Kidney (tissue), 22 donors: ENCODE measurements at places on chromosomes 7 and 10. TPM values are rescaled to one million over a fixed set of nuclear protein-coding genes. Genes with fewer than 3 reads are reported as not detected.

- peaks cover 2% of the 10 kb centered on the region for H3K36me3 ChIP-seq
- no peak for DNase-seq
- no peaks in the 10 kb centered on the region for H3K4me1 ChIP-seq
- H3K27me3 ChIP-seq = no peaks in the 10 kb centered on the region
- no peak overlapping the region for H3K4me3 ChIP-seq
- H3K27ac ChIP-seq = no peak overlapping the region
These were observed 21.5 kb downstream of the BTAF1 start for GRCh38 chr10:91944880-91945630.

EIF3B gene
- total RNA-seq = 107 TPM

- no peak overlapping the region for H3K27ac ChIP-seq
- no peak for DNase-seq
- H3K4me3 ChIP-seq = no peak overlapping the region
- no peaks in the 10 kb centered on the region for H3K36me3 ChIP-seq
These were observed 142.1 kb upstream of the PTPRZ1 start for GRCh38 chr7:121730869-121731268.

DNA sequence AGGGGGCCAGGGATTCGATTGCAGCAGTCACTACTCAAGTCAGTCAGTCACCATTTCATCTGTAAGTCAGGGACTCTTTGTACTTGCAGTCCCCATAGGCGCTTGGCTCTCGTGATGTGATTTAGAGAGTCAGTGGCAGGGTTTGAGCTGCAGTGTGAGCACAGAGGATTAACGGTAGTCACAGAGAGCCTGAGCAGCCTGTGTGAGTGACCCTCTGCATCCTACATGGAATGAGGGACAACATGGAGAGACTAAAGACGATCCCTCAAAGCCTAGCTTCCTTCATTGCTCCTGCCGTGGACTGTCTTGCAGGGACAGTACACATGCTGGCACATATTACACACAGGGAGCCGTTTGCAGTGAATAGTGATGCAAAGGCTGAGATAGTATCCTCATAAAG lies 56.3 kb downstream of the PRPF18 start:
- H3K27me3 ChIP-seq = no peaks in the 10 kb centered on the region
- no peaks in the 10 kb centered on the region for H3K4me1 ChIP-seq
- H3K4me3 ChIP-seq = no peak overlapping the region
- no peak overlapping the region for H3K27ac ChIP-seq
- peaks cover 19% of the 10 kb centered on the region for H3K36me3 ChIP-seq

PDGFA gene
- 53.0 TPM for total RNA-seq

DNA sequence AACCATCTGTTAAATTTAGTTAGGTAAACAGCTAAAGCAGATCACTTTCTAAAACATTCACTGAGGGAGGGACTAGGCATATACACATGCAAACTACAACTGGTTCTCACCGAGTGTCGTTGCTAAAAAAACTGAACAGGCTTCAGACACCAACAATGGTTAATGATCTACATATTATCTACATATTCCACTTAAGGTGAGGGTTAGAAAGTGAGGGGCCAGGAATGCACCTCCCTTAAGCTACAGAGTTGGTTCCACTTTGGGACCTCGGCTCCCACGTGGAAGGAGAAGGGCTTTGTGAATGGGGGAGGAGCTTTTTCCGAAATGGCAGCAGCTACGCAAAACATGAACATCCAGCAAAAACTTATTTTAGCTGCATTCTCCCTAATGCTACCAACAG lies 5.8 kb downstream of the CTBP2 start:
- peak overlapping the region; percentile 31 for H3K4me3 ChIP-seq
- H3K27ac ChIP-seq = peak overlapping the region; percentile 92
- peaks cover 60% of the 10 kb centered on the region for H3K4me1 ChIP-seq
- DNase-seq = no peak

GRCh38 chr10:123417414-123417813 lies 248.7 kb upstream of the GPR26 start:
- no peak for DNase-seq
- H3K27me3 ChIP-seq = no peaks in the 10 kb centered on the region
- H3K4me3 ChIP-seq = no peak overlapping the region
- no peak overlapping the region for H3K27ac ChIP-seq

SPRN gene
- not detected for total RNA-seq

- peaks cover 22% of the 10 kb centered on the region for H3K4me1 ChIP-seq
- DNase-seq = no peak
- peak overlapping the region; percentile 37 for H3K27ac ChIP-seq
- no peak overlapping the region for H3K4me3 ChIP-seq
- H3K27me3 ChIP-seq = no peaks in the 10 kb centered on the region
- no peaks in the 10 kb centered on the region for H3K36me3 ChIP-seq
These were observed 103.1 kb upstream of the AFAP1L2 start for GRCh38 chr10:114507449-114507848.

DNA sequence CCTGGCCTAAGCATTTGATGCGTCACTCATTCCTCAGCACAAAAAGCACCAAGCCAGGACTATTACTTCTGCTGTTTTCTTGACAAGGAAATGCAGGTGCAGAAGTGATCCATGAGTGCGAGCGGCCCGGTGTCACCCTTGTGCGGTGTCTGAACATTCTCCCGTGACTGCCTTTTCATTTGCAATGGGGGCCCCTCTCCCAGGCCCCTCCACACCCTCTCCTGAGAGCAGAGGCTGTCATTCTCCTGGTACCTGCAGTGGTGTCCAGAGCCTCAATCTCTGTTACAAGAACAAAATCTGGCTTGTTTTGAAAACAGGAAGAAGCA lies 213.1 kb downstream of the DIP2C start:
- DNase-seq = no peak
- no peaks in the 10 kb centered on the region for H3K27me3 ChIP-seq
- H3K4me3 ChIP-seq = no peak overlapping the region
- H3K4me1 ChIP-seq = no peaks in the 10 kb centered on the region
- peaks cover under 1% of the 10 kb centered on the region for H3K36me3 ChIP-seq

MGMT gene
- 25.9 TPM for total RNA-seq

DNA sequence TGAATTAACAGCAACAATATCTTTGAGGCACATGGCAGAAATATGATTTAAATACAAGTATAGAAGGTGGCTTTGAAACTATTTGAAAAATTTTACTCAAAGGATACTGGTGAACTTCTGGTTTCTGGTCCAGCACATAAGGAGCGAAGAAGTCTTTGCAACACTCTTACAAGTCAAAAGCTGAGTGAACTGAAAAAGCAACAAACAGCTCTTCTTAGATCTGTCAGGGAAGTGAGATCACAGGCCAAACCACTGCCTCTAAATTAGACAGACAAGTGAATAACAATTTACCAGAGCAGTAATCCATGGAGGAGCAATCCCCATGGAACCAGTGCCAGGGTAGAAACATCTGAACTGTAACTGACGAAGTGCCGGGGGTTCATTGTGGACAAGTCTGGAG lies 9.6 kb upstream of the VWC2 start:
- H3K4me3 ChIP-seq = no peak overlapping the region
- DNase-seq = no peak
- no peaks in the 10 kb centered on the region for H3K36me3 ChIP-seq
- no peaks in the 10 kb centered on the region for H3K4me1 ChIP-seq
- no peaks in the 10 kb centered on the region for H3K27me3 ChIP-seq

NPTX2 gene
- 2.0 TPM for total RNA-seq

PPP1R17 gene
- not detected for total RNA-seq

HMX3 gene
- total RNA-seq = not detected

DNA sequence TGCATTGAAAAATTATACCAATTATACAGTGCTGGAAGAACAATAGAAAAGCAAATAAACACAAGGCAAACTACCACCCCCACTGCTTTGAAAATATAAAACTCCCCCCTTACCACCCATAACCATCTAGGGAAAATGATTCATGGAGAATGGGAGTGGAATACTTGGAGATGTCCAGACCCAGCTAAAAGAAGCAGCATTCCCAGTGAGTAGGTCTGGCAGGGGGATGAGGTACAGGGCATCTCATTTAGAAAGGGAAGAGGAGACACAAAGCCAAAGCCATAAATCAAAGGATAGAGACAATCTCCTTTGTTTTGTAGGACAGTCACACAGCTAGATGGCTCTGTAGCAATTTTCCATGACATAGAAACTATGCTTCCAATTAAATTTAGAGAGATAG lies 36.0 kb upstream of the DGKI start:
- no peaks in the 10 kb centered on the region for H3K27me3 ChIP-seq
- H3K4me3 ChIP-seq = no peak overlapping the region
- no peak overlapping the region for H3K27ac ChIP-seq
- peaks cover 33% of the 10 kb centered on the region for H3K36me3 ChIP-seq
- DNase-seq = no peak

DNA sequence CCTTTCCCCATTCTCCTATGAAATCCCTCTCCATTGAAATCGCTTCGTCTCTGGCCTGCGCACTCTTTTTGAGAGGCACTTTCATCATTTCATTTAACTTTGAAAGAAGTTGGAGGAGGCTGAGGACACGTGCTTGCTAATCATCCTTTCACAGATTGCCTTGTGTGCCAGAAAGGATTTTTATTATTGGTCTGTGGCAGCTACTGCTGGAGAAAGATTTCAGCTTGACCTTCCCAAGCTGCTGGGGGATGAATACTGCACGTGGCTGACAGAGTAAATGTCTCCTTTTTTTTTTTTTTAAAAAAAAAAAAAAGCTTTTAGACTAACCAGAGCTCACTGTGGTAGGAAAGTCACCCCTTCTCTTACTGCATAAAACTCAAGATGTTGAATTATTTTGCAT lies 44.2 kb upstream of the KCNIP2 start:
- H3K4me1 ChIP-seq = no peaks in the 10 kb centered on the region
- no peak overlapping the region for H3K27ac ChIP-seq
- H3K4me3 ChIP-seq = no peak overlapping the region
- H3K36me3 ChIP-seq = no peaks in the 10 kb centered on the region

NEUROG3 gene
- total RNA-seq = not detected

ADD3 gene
- 79.2 TPM for total RNA-seq

- no peaks in the 10 kb centered on the region for H3K36me3 ChIP-seq
- no peak overlapping the region for H3K4me3 ChIP-seq
- DNase-seq = no peak
- H3K27me3 ChIP-seq = no peaks in the 10 kb centered on the region
- no peaks in the 10 kb centered on the region for H3K4me1 ChIP-seq
These were observed 20.3 kb downstream of the STARD3NL start for GRCh38 chr7:38198366-38198765.

DNA sequence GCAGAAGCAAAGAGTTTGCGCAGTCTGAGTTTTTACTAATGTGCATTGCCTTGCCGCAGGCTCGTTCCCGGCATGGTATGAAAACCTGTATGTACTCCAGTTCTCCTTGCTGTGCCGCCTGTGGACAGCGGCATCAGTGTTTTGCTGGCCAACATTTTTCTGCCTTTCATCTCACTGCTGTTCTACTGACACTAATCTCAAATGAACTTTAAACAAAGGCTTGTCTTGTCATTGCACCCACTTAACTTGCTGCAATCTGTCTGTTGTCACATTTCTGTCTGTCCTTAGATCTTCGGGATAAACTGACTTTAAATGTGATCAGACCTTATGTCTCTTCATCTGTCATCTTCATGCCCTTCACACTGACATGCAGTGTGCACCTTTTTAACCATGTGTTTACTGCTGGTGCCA lies 71.7 kb upstream of the ZNRF2 start:
- no peaks in the 10 kb centered on the region for H3K36me3 ChIP-seq
- H3K4me1 ChIP-seq = no peaks in the 10 kb centered on the region
- H3K4me3 ChIP-seq = no peak overlapping the region
- DNase-seq = no peak
- H3K27me3 ChIP-seq = no peaks in the 10 kb centered on the region

GRCh38 chr7:6166443-6166891 lies 106.0 kb downstream of the CYTH3 start:
- no peak overlapping the region for H3K27ac ChIP-seq
- DNase-seq = peak; percentile 51
- H3K4me1 ChIP-seq = peaks cover 7% of the 10 kb centered on the region
- no peaks in the 10 kb centered on the region for H3K27me3 ChIP-seq
- H3K4me3 ChIP-seq = no peak overlapping the region
- H3K36me3 ChIP-seq = no peaks in the 10 kb centered on the region

DNA sequence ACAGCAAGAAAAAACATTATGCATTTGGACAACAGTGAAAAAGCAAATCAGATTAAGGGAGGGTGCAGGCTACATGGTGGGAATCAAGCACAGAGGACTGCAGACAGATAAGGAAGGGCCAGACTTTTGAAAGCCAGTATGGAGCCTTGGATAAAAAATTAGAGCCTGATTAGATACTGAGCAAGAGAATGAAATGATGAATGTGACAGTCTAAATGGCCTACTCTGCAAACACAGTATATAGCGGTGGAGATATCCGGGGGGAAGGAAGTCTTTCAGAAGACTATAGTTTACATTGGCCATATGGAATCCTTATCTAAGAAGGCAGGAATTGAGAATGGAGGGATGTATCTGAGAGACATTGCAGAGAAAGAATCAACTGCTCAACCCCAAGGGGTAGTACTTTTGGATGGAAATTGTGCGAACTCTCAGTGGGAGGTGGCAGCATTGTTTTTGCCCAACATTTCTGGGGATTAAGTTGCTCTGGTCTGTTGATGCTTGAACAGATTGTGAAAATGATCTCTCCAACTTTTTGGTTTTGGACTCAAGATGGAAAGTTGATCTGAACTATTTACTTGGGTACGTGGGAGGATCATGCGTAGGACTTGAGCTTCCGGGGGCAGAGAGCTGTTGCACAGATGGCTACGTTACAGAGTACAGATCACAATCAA lies 39.4 kb upstream of the CHCHD3 start:
- peak; percentile 20 for DNase-seq
- no peaks in the 10 kb centered on the region for H3K36me3 ChIP-seq
- no peaks in the 10 kb centered on the region for H3K4me1 ChIP-seq
- H3K27ac ChIP-seq = no peak overlapping the region
- H3K27me3 ChIP-seq = no peaks in the 10 kb centered on the region

DNA sequence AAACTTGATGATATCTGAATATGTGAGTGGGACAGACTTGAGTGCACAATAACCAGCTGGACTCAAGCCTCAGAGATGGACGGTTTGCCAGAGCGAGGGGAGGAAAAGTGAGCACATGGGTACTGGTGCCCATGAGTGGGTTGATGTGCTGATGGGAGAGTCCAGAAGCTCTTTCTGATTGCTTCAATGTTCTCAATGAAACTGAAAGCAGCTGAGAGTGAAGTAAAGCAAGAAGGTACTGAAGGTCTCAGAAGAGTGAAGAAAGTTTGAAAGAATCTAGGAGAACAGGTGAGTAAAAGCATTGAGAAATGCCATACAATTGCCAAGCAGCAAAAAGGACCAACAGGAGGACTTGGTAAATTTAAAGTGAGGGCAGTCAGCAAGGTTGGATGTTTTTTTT lies 28.6 kb downstream of the CTTNBP2 start:
- no peak overlapping the region for H3K4me3 ChIP-seq
- no peaks in the 10 kb centered on the region for H3K27me3 ChIP-seq
- no peaks in the 10 kb centered on the region for H3K4me1 ChIP-seq
- H3K36me3 ChIP-seq = no peaks in the 10 kb centered on the region

DNA sequence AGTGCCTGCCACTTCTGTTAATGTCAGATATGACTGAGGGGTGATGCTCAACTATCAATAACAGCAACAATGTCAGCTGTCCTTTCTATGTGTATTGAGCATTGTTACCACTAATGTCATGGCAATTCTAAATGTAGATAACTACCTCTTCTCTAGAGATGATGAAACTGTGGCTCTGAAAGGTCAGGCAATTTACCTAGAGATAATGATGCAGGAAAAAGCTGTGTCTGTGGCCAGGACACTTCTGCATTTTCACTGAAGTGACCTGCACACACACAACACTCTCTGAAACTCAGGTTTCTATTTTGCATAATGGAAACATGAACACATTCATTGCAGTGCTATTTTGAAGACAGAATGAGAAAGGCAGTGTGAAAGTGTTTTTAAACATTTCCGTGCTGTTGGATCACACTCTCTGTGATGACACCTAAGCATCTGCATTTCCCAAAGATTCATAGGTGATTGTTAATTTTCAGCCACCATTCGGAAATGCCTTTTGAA lies 148.2 kb downstream of the KCND2 start:
- H3K27me3 ChIP-seq = no peaks in the 10 kb centered on the region
- no peak overlapping the region for H3K27ac ChIP-seq
- no peak for DNase-seq
- H3K36me3 ChIP-seq = no peaks in the 10 kb centered on the region
- no peak overlapping the region for H3K4me3 ChIP-seq
